ENCODE measurements at places on chromosomes 6 and 20.

DNA sequence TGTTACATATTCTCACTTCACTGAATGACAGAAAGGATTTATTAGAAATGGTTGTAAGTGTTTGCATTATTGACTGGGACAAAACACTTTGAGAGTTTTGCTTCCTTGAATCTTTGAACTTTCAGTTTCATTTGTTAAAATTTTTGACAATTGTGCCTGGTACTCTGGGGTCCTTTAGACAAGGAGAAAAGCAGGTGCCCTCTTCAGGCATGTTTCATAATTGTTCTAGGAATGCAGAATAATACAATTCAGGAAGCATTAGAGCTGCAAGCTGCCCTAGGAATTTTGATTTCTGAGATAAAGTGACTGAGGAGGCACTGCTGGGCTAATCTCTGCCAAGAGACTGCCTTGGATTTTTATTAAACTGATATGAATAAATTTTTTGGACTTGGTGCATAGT is 49.7 kb downstream of the TOP1 start:
- DNase-seq, result peak; percentile 45

- DNase-seq, result no peak
Measured at GRCh38 chr6:15481390-15482291, 181.2 kb downstream of the DTNBP1 start.

DNA sequence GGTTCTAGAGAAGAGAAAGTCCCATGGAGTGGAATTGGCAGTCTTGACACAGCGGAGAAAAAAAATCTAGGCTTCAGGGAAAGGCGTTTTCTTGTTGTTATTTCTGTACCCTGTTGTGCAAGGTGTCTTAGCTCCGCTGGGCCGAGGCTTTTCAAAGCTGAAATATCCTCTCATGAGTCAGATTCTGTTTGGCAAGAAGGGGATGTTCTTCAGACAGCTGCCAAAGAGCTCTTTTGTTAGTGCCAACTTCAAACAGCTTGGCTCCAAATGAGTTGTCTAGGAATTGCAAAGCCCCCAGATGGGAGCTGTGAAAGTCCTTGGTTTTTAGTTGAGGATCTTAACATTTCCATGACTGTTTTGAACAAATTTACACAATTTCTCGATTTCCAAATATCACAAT is 45.6 kb downstream of the LRRN4 start:
- DNase-seq, result peak; percentile 90

DNA sequence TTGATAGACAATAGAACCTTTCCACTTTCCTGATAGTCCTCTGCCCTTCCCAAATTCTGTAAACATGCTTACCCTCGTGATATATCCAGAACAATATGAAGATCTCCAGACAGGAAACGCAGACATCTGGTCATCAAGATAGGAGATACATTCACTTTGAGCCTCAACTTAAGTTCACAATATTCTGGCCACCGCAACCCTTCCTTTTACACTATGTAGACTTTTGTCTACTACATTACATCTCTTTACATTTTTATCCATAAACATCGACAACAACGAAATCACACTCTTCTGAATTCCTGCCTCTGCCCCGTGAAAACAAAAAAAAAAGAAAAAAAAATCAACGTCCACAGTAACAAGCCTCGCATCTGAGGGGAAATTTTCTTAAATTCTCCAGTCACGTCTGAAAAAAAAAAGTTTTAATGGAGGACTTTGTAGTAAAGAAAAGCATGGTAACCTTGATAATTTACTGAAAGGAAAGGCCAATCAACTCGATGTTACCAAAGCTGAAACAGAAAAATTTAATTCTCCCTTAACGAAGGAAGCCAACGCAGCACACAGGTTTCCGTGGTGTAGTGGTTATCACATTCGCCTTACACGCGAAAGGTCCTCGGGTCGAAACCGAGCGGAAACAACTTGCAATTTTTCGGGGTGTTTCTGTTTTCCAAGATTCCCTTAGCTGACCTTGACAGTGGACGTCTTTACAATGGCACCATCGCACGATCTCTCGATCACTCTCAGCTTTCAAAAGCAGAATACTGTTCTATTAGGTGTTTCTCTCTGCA is 21.8 kb downstream of the POM121L2 start:
- DNase-seq, result peak; percentile 73

DNA sequence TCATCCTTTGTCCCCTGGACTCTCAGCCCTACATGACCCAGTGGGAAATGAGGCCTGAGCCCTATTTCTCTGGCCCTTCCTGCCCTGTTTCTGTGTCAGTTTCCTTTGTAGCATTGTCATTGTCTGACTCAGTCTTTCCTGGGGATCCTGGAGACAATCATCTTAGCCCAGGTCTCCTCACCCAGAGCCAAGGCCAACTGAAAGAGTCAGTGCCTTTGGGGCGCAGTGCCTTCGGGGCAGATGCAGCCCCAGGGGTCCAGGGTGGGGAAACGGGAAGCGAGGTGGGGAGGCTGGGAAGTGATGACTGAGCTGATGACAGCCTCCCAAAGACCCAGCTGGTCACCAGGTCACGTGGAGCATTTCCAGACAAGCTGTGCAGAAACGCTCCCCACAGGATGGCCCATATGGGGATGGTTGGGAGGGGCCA is 93.3 kb upstream of the SULF2 start:
- peak; percentile 24 for DNase-seq
